ENCODE measurements at places on chromosomes 5 and 9. TPM values are rescaled to one million over a fixed set of nuclear protein-coding genes. Genes with fewer than 3 reads are reported as not detected.

The PCDHA2 gene
- not detected for total RNA-seq

The CARD6 gene
- total RNA-seq, result 0.45 TPM

The ARSI gene
- total RNA-seq, result 0.63 TPM

The S1PR3 gene
- 1.1 TPM for total RNA-seq

The C5orf63 gene
- 2.0 TPM for total RNA-seq

The ZMYND19 gene
- total RNA-seq, result 20.9 TPM

The SLC38A9 gene
- 33.6 TPM for total RNA-seq

The HK3 gene
- total RNA-seq, result 1.1 TPM

The GNA14 gene
- 0.27 TPM for total RNA-seq

The RMRP gene
- 65,418 TPM for total RNA-seq

The ADCY2 gene
- 17.0 TPM for total RNA-seq

The IL3 gene
- total RNA-seq, result not detected

The DTWD2 gene
- 2.8 TPM for total RNA-seq

The ACER2 gene
- 2.6 TPM for total RNA-seq

The RELL2 gene
- 8.3 TPM for total RNA-seq

The PTGDS gene
- total RNA-seq, result 273 TPM

The ADRA1B gene
- 0.83 TPM for total RNA-seq

The PRSS3 gene
- 8.4 TPM for total RNA-seq

The POLK gene
- total RNA-seq, result 29.5 TPM

The OR13C2 gene
- total RNA-seq, result not detected

The RFESD gene
- 4.4 TPM for total RNA-seq

The MXD3 gene
- total RNA-seq, result 15.5 TPM

The ENTREP1 gene
- 0.55 TPM for total RNA-seq

The TAF1L gene
- 0.19 TPM for total RNA-seq

The EIF4E1B gene
- total RNA-seq, result 3.1 TPM

The PSD2 gene
- total RNA-seq, result 4.4 TPM

The MARCHF6 gene
- 128 TPM for total RNA-seq

The RGS7BP gene
- 6.7 TPM for total RNA-seq

The TIFAB gene
- 0.04 TPM for total RNA-seq

The IFNA13 gene
- total RNA-seq, result not detected

The NEUROG1 gene
- 3.2 TPM for total RNA-seq

The GABRA1 gene
- 0.11 TPM for total RNA-seq

The UBE2QL1 gene
- not detected for total RNA-seq

The ANKRD18B gene
- 1.2 TPM for total RNA-seq

The OLFM1 gene
- total RNA-seq, result 4.1 TPM

The PDLIM7 gene
- 21.9 TPM for total RNA-seq

The SPACA9 gene
- total RNA-seq, result 6.3 TPM

The PFN3 gene
- not detected for total RNA-seq

The IL12B gene
- not detected for total RNA-seq

The C5orf58 gene
- 2.4 TPM for total RNA-seq

The CXXC5 gene
- total RNA-seq, result 53.4 TPM

The CSF2 gene
- not detected for total RNA-seq

The NR2F1-AS1 gene
- total RNA-seq, result 19.2 TPM

The MCIDAS gene
- total RNA-seq, result 1.0 TPM

The STK32A gene
- total RNA-seq, result 8.3 TPM

The CDH10 gene
- 8.7 TPM for total RNA-seq

The SLC6A3 gene
- total RNA-seq, result 1.1 TPM

The SMIM33 gene
- total RNA-seq, result 0.81 TPM

The SPINK4 gene
- not detected for total RNA-seq

The GADD45G gene
- 3.2 TPM for total RNA-seq

The RETREG1 gene
- total RNA-seq, result 9.6 TPM

The GPR150 gene
- 0.31 TPM for total RNA-seq

The TRIM7 gene
- 1.4 TPM for total RNA-seq

The SOWAHA gene
- total RNA-seq, result 0.24 TPM

The HAPLN1 gene
- 0.47 TPM for total RNA-seq

The LCN2 gene
- total RNA-seq, result 3.0 TPM

The GFRA3 gene
- 0.59 TPM for total RNA-seq

The FOXD4 gene
- total RNA-seq, result not detected
